ENCODE measurements at places on chromosomes 11 and 22.

- DNase-seq: no peak
Measured at GRCh38 chr11:15507592-15507991, 392.9 kb downstream of the INSC start.

GRCh38 chr22:20475115-20475436 lies 20.5 kb downstream of the KLHL22 start:
- DNase-seq: no peak

- no peak for DNase-seq
Measured at GRCh38 chr11:71962428-71963038, 33.7 kb downstream of the RNF121 start.

- DNase-seq: no peak
Measured at GRCh38 chr22:28742562-28742962, 723 bp downstream of the HSCB start.

- DNase-seq: no peak
Measured at GRCh38 chr11:406796-407650, 7.8 kb downstream of the SIGIRR start.

DNA sequence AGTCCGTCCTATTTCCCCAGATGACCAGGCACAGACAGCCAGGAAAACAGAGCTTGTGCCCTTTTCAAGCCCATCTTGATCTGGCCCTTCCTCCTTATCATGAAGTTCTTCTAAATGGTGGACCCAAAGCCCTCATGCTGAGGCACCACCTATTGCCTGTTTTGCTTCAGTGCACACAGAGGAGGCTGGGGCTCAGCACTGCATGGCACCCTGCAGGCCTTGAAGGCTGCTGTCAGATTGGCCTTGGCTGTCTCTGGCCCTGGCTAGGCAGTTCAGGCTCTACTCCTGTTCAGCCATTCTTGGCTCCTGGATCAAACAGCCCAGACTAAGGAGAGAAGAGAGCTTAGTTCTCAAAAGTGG lies 49.2 kb downstream of the OTOG start:
- no peak for DNase-seq

- DNase-seq: peak; percentile 62
Measured at GRCh38 chr22:48299801-48300200, 1527.9 kb downstream of the BRD1 start.

DNA sequence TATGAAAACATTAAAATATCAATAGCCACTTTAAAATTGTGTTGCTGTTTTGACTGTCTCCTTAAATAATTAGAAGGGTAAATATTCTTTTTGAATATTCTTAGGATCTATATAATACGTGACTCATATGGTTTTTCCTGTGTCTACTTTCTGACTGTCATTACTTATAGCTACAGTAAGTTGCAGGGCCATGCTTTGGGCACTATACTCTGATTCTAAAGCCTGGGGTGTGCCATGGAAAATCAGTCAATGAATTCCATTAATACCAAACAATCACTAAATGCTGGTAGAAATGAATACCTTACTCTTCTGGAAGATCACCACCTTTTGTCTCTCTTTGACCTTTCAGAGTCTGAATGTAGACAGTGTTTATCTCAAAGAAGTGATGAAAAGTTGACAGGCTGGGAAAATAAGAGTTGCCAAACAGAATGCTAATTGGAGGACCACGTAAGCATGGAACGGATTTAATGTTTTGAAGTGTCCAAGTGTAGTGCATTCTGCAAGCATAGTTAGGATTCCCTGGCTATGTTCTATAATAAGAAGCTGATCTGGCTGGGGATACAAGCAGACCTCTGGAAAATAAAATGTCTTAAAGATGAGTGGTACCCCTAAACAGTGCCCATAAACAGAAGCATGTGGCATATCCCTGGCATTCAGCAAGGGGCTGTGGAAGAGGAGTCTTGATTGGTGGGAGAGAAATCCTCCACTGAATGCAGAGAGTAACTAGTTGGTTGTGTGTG lies 16.8 kb downstream of the LUZP2 start:
- no peak for DNase-seq

DNA sequence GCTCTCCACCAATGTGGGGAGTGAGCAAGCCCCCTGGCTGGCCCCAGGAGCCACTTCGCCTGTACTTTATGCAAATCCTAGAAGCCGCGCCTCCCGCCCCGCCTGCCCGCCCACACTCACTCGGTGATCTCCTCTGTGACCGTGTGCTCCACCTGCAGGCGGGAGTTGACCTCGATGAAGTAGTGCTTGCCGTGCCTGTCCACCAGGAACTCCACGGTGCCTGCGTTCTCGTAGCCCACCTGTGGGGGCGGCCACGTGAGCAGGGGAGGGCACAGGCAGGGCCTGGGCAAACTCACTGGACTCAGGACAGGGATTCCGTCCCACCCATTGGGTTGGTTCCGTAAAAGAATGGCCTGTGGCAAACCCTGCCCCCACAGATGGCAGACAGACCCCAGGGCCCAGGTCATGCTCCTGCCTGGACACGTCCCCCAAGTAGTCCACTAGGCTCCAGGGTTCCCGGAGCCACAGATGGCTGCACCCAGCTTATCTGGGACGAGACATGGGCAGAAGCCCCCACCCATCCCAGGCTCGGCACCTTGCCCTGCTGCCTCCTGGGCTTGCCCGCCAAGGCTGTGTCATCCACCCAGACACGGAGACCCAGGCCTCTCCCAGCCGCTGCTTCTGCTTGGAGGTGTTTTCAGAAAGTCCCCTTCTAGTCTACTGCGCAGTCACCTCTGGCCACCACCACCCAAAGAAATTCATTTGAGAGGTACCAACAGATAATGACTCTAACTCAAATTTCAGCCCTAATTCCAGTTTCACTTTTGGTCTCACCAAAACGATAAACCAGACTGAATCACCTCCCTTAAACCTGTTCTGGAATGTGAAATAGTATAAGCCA lies 12.1 kb downstream of the LRFN4 start:
- DNase-seq: no peak

GRCh38 chr11:126363706-126364248 lies 8.3 kb downstream of the ST3GAL4 start:
- DNase-seq: peak; percentile 91

DNA sequence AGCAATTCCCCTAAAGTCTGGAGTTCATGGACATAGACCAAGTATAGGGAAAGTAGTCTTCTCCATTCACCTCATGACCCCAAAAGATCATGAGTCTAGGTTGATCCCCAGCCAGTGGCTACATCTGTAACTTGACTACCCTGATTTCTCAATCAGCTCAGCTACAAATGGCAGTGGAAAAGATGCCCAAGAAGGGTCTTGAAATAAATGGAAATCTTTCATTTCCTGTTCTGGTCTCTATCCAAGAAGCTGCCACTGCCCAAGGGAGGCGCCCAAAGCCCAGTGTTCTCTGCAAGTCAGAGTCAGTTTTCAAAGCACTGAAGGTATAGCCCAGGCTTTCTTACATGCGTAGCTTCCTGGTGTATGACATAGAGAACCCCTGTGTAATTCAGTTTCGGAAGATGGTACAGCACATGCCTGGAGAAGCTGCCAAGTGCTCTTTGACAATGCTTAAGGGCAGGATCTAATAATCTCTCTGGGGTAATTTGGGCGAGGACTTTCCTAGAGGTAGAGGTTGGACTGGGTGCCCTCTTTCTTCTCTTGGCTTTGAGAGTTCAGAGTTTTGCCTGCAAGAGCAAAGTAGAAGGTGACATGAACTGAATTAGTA lies 101.1 kb downstream of the ADAMTS15 start:
- no peak for DNase-seq

DNA sequence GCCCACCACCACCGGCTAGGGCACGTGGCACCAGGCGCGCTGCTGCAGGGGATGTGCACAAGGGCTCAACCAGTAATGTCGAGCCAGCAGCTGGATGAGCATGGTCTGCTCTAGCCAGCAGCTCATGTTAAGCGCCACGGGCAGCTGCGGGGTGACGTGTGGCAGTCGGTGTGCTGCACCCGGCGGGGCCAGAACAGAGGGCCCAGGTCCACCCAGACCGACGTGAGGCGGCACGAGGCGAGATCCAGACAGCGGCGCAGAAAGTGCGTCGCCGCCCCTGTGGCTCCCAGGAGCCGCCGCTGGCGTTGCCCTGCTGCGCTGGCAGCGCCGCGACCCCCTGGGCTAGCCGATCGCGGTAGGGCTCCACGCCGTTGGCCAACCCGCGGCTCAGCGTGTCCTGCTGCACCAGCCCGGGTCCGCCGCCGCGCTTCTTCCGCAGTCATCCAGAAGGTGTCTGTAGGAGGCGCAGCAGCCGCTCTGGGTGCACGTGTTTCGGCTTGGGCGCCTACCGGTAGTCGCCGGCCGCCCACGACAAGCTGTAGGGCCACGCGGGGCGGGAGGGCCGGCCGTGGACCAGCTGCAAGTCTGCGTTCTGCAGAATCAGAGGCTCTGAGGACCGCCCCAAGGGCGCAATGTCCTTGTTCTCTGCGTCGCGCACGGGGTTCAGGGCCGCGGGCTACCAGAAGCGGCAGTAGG lies 4.6 kb upstream of the GALR3 start:
- DNase-seq: peak; percentile 69

- DNase-seq: no peak
Measured at GRCh38 chr11:34570584-34570983, 50.3 kb upstream of the EHF start.
